ENCODE measurements at places on chromosomes 2 and 18. TPM values are rescaled to one million over a fixed set of nuclear protein-coding genes. Genes with fewer than 3 reads are reported as not detected.

DNA sequence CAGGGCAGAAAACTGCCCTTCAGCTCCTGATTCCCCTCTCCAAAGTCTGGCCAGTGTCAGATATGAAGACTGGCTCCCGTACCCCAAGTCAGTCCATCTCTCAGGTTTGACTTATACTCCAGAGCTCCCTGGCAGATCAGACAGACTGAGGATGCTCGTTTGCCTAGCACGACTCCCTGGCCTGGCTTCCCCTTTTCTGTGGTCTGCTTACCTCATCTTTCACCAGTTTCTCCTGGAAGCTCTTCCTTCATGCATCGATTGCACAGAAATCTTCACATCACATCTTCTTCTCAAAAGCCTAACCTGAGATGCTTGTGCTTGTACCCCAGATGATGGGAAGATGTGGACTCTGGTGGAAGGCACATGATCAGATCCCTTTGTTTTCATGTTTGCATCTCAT is 387.9 kb upstream of the POU3F3 start:
- H3K4me1 ChIP-seq: 0 out of 2 replicates have a peak, but pooled peaks cover 7% of the 10 kb centered on the region
- H3K36me3 ChIP-seq: no peaks in the 10 kb centered on the region
- DNase-seq: no peak
- H3K27ac ChIP-seq: no peak overlapping the region
- no peak overlapping the region for H3K4me3 ChIP-seq

GRCh38 chr2:237165405-237166276 is 80.0 kb downstream of the COPS8 start:
- no peaks in the 10 kb centered on the region for H3K36me3 ChIP-seq
- peak; percentile 64 for DNase-seq
- H3K4me3 ChIP-seq: no peak overlapping the region
- peaks cover 3% of the 10 kb centered on the region for H3K4me1 ChIP-seq

GRCh38 chr2:45140675-45141074 is 131.4 kb upstream of the SIX2 start:
- no peak overlapping the region for H3K27ac ChIP-seq
- no peak for DNase-seq
- H3K4me3 ChIP-seq: no peak overlapping the region
- H3K4me1 ChIP-seq: no peaks in the 10 kb centered on the region
- H3K27me3 ChIP-seq: no peaks in the 10 kb centered on the region

GRCh38 chr2:8189316-8189715 is 492.5 kb upstream of the ID2 start:
- H3K36me3 ChIP-seq: peaks cover 6% of the 10 kb centered on the region
- no peak overlapping the region for H3K27ac ChIP-seq
- H3K27me3 ChIP-seq: no peaks in the 10 kb centered on the region
- H3K4me1 ChIP-seq: peaks cover 5% of the 10 kb centered on the region
- H3K4me3 ChIP-seq: no peak overlapping the region
- DNase-seq: peak; percentile 51

DNA sequence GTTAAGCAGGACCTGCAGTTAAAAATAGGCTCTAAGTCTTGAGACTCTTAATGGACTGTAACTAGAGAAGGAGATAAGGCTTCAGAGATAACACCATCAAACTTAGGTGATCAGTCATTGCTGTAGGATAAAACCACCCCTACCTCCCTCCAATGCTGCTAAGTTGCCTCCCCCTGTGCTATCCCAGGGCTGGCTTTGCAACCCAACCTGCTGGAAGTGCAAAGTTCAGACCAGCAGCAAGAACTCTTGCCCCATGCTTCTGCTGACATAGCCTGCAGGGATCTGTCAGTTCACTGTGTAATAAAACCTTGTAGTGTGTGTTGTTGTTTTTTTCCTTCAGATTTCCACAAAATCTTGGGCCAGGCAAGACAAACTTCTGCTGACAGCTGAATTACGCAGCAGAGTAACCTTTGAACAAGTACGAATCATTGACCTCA is 57.4 kb upstream of the EPB41L3 start:
- no peaks in the 10 kb centered on the region for H3K36me3 ChIP-seq
- no peak overlapping the region for H3K27ac ChIP-seq
- H3K4me1 ChIP-seq: no peaks in the 10 kb centered on the region
- H3K4me3 ChIP-seq: no peak overlapping the region
- no peak for DNase-seq
- H3K27me3 ChIP-seq: no peaks in the 10 kb centered on the region

DNA sequence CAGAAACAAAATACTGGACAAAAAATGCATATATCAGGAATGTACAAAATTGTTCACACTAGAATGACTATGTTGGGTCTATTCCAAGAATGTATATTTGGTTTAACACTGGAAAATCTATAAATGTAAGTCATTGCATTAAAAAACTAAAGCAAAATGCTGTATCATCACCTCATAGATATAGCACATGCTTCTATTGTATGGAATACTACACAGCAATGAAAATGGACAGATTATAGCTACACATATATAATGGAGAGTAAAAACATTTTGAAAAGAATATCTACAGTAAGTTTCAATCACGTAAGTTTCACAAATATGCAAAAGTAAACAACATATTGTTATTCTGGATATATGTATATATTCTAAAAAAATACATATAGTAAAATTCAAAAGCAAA is 91.8 kb downstream of the ACVR1C start:
- H3K4me3 ChIP-seq: no peak overlapping the region
- DNase-seq: no peak
- no peaks in the 10 kb centered on the region for H3K27me3 ChIP-seq
- no peaks in the 10 kb centered on the region for H3K36me3 ChIP-seq
- no peak overlapping the region for H3K27ac ChIP-seq
- H3K4me1 ChIP-seq: 0 out of 2 replicates have a peak, but pooled peaks cover 2% of the 10 kb centered on the region

- no peak overlapping the region for H3K27ac ChIP-seq
- no peaks in the 10 kb centered on the region for H3K27me3 ChIP-seq
- H3K4me3 ChIP-seq: no peak overlapping the region
- H3K36me3 ChIP-seq: no peaks in the 10 kb centered on the region
- DNase-seq: no peak
- peaks cover 14% of the 10 kb centered on the region for H3K4me1 ChIP-seq
Measured at GRCh38 chr2:25308599-25308998, 33.1 kb downstream of the DNMT3A start.

DNA sequence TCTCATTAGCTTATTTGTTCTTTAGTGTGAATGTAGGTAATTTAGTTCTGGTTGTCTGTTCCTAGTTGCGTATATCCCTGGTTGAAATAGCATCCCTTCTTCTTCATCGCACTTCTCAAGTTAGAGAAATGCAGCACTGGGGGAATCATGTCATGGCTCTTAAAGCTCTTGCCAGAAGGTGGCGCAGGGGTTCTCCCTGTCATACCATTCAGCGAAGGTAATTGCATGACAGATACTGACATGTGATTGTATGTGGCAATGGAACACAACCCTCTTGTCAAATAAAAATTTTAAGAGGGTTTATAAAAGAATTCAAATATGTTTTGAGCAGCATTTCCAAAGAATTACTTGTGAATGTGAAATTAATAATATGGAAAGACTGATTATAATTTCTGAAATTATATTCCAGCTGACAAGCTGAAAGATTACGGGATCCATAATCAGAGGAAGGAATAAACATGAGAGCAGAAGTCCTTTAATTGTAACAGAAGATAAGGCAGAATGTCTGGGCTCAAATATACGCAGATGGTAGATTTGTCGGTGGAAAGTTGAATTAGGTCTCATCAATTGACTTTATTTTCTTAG is 411.7 kb downstream of the DSEL start:
- no peak overlapping the region for H3K27ac ChIP-seq
- no peak overlapping the region for H3K4me3 ChIP-seq
- no peaks in the 10 kb centered on the region for H3K4me1 ChIP-seq
- peak; percentile 67 for DNase-seq

GRCh38 chr2:60414495-60415138 is 138.8 kb downstream of the BCL11A start:
- H3K27me3 ChIP-seq: peaks cover 1% of the 10 kb centered on the region
- DNase-seq: no peak
- H3K27ac ChIP-seq: no peak overlapping the region
- H3K36me3 ChIP-seq: peaks cover 5% of the 10 kb centered on the region

- peak; percentile 65 for DNase-seq
- no peaks in the 10 kb centered on the region for H3K36me3 ChIP-seq
- H3K27ac ChIP-seq: no peak overlapping the region
- no peaks in the 10 kb centered on the region for H3K27me3 ChIP-seq
- H3K4me3 ChIP-seq: no peak overlapping the region
- H3K4me1 ChIP-seq: peaks cover 4% of the 10 kb centered on the region
Measured at GRCh38 chr2:29053223-29053622, 21.1 kb downstream of the PCARE start.

GRCh38 chr2:172398440-172398839 is 28.9 kb upstream of the ITGA6 start:
- no peak for DNase-seq
- H3K36me3 ChIP-seq: no peaks in the 10 kb centered on the region
- H3K27me3 ChIP-seq: no peaks in the 10 kb centered on the region
- H3K27ac ChIP-seq: no peak overlapping the region

- H3K4me3 ChIP-seq: no peak overlapping the region
- peaks cover 2% of the 10 kb centered on the region for H3K4me1 ChIP-seq
- 0 out of 2 replicates have a peak, but pooled peaks cover 2% of the 10 kb centered on the region for H3K27me3 ChIP-seq
- H3K36me3 ChIP-seq: no peaks in the 10 kb centered on the region
- DNase-seq: no peak
Measured at GRCh38 chr2:19653509-19653908, 248.3 kb downstream of the TTC32 start.

DNA sequence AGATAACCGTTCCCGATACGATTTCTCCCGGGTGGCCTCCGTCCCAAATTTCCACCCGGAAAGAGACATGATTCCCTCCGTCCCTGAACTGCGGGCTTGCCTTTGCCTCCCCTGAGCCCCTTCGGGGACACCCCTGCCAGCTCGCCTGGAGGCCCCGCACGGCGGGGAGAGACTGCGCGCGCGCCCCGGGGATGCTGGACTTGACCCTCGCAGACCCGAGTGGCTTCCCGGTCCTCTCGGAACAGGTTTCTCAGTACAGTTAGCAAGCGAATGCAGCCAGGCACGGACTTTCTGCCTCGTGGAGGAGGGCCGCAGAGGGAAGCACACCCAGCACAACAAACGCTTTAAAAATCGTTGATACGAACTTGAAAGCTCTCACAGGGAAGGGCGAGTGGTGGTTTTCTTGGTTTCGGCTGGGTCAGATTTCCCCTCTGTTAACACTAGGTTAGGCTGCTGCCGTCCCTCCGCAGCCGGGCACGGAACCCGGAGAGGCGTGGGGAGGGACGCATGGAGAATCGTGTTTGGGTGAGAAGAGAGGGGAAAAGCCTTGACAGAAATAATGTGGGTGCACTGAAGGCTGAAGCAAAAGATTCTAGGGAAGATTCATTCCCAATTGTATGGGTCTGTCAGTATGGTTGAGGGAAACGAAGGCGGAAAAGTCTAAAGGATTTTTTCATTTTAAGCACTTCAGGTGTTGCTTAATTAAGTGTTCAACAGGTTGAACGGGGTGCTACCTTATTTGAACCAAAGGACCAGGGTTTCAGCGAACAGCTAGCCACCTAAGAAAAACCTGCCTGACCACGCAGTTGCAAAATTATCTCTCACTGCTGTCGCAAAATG is 916 bp downstream of the TNFRSF11A start:
- peaks cover 12% of the 10 kb centered on the region for H3K4me1 ChIP-seq
- peak overlapping the region; percentile 69 for H3K4me3 ChIP-seq
- peaks cover 10% of the 10 kb centered on the region for H3K27me3 ChIP-seq
- H3K27ac ChIP-seq: no peak overlapping the region
- no peak for DNase-seq

- H3K27ac ChIP-seq: no peak overlapping the region
- no peaks in the 10 kb centered on the region for H3K36me3 ChIP-seq
- H3K27me3 ChIP-seq: no peaks in the 10 kb centered on the region
- no peak for DNase-seq
- no peak overlapping the region for H3K4me3 ChIP-seq
Measured at GRCh38 chr2:158142568-158143332, 41.1 kb downstream of the UPP2 start.

GRCh38 chr2:86557836-86558235 is 5.4 kb downstream of the CHMP3 start:
- H3K27ac ChIP-seq: no peak overlapping the region
- no peak overlapping the region for H3K4me3 ChIP-seq
- H3K27me3 ChIP-seq: no peaks in the 10 kb centered on the region
- H3K36me3 ChIP-seq: peaks cover 18% of the 10 kb centered on the region
- DNase-seq: no peak

Gene STARD6
- not detected for total RNA-seq

Gene SERPINB12
- total RNA-seq: not detected

Gene SLC11A1
- total RNA-seq: 0.04 TPM

Gene FBLN7
- total RNA-seq: 1.4 TPM

Gene CTIF
- 14.4 TPM for total RNA-seq

Gene DSEL
- total RNA-seq: 5.3 TPM

Gene GBX2
- 0.31 TPM for total RNA-seq
